ENCODE measurements at places on chromosomes 1 and 21.
A peak's percentile ranks its signal among the peaks of the same experiment; 100 is the strongest.

DNA sequence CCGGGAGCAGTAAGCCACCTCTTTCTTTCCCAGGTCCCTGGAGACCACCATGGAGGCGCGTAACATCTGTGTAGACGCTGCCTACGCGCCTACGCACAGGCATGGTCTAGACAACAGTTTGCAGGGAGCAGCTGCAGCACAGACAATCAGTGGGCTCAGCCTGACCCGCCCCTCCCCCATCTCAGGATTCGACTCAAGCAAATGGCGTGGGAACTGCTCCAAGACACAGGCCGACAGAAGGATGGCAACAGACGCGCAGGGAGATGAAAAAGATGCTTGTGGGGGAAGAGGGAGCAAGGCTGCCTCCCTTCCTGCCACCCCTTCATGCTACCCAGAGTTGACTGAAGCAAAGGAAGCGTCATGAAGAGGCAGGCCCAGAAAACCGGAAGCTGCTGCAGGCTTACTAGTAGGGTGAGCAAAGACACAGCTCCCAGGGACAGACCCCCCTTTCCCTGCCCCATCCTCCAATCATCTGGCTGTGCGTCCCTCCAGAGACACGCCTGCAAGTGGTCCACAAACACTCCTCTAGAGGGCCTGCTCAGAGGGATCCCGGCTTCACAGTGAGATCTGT is 19.5 kb downstream of the STK40 start:
- no peak for DNase-seq

DNA sequence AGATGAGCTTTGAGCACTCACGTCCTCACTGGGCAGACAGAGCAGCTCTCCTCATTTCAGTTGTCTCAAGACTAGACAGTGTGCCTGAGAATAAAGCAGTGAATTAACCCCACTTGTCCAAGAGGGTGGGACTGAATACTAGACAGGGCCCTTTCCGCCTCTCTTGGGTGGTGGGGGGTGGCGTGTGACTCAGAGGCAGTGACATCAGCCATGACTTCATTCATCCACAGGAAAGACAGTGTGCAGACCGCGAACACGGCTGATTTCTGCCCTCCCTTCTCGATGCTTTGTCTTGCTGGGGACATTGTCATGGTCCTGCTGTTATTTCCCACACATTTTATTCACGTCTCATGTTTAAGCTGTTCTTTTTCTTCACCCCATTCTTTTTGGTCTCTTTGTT is 64.9 kb downstream of the FGGY start:
- no peak for DNase-seq

DNA sequence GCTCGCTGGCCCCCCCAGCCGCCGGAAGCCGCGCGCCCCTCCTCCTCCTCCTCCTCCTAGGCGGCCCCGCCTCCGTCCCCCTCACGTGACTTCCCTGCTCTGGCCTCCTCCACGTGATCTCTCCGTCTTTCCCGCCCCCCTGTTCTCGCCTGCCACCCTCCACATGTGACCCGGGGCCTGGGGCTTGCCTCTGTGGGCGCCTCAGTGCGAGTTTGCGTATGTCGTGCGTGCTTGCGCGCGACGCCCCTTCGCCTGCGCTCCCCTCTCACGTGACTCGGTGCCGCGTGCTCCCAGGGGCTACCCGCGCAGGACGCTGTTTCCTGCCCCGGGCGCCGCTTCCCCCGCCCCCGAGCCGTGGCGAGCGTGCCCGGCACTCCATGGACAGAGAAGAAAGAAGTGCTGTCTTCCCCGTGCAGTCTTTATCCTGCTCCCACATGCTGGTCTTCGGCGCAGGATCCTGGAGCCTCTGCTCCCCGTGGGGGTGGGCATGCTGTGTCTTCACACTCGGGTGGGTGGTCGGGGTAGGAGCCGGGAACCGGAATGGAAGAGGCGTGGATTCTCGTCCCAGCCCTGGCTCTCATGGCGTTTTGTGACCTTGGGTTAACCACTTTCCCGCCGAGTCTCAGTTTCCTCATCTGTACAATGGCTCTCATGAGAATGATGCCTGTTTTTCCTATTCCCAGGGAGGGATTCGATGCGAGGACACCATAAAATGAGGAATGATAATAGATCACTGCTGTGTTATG is 431 bp upstream of the UBE2Q1 start:
- peak; percentile 99 for DNase-seq

- no peak for DNase-seq
Observed at GRCh38 chr21:34282223-34282622, 81.6 kb upstream of the KCNE2 start.

DNA sequence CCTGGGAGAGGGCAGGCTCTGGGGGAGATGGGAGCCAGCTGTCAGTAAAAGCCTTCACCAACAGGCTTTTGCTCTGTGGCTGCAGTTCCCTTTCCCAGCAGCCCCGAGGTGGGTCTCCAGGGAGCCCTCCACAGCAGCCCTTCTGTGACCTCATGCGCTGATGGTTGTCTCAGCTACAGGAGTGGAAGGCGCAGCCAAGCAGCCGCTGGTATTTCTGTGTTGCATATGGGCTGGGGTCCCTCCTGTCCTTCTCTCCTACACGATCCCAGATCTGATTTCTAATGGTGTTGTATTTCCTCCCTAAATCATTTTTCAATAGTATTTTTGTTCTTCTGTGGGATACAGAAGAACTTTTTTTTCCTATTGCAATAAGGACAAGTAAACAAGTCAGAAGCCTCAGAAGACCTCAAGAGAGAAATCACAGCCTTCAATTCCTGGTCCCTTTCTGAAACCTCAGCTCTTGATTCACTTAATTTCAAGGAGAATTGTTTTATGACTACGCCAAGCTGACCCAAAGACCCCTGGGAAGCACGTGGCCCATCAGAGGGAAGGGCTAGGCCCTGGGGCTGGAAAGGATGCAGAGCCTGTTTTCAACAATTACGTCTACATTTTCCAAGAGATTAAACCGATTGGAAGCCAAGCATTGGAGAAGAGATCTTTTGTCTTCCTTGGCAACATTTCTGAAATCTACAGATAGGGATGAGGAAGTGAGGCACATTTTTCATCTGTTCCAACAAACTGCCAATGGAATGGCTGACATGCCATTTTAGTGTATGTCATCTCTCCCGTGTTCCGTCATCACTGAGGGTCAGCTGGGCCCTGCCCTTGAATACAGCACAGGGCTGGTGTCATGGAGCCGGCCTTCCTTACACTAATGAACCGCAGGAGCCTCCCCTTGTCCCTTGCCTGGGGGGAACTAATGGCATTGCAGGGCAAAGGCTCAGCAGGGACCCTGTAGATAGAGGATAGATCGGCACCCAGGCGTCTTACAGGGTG is 42.0 kb upstream of the SCCPDH start:
- no peak for DNase-seq

All from thyroid gland (tissue), 4 donors.